ENCODE measurements at places on chromosomes 1 and 21. TPM values are rescaled to one million over a fixed set of nuclear protein-coding genes. Genes with fewer than 3 reads are reported as not detected.

ADAMTS1 gene
- 1.1 TPM for total RNA-seq

SF3B4 gene
- total RNA-seq = 47.3 TPM

KMO gene
- not detected for total RNA-seq

CR1 gene
- total RNA-seq = not detected
